ENCODE measurements at places on chromosomes 4 and X. TPM values are rescaled to one million over a fixed set of nuclear protein-coding genes. Genes with fewer than 3 reads are reported as not detected.

The TXLNG gene
- 16.0 TPM for polyA plus RNA-seq

The UGT2A1 gene
- polyA plus RNA-seq: not detected

DNA sequence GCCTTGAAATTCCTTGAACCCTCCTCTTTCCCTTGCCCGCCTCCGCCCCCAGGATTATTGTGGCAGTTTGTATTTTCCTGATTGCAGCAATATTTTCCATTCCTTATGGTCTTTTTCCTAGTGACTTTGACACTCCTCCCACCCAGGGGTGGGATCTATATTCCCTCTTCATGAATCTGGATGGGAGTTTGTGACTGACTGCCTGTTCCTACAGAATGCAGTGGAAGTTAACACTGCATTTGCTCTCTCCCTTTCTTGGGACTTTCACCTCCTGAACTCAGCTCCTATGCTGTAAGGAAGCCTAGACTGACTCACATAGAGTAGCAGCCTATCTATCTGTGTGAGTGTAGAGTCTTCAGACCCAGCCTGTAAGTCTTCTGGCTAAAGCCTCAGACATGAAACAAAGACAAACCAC lies 2.2 kb downstream of the FUNDC2 start:
- no peak for DNase-seq
- H3K36me3 ChIP-seq: no peaks in the 10 kb centered on the region
- H3K27me3 ChIP-seq: no peaks in the 10 kb centered on the region
- peaks cover 12% of the 10 kb centered on the region for H3K4me1 ChIP-seq

GRCh38 chr4:24885342-24885741 lies 27.5 kb downstream of the CCDC149 start:
- no peaks in the 10 kb centered on the region for H3K27me3 ChIP-seq
- no peaks in the 10 kb centered on the region for H3K4me1 ChIP-seq
- no peak overlapping the region for H3K27ac ChIP-seq
- no peaks in the 10 kb centered on the region for H3K36me3 ChIP-seq
- no peak for DNase-seq
- H3K4me3 ChIP-seq: no peak overlapping the region

DNA sequence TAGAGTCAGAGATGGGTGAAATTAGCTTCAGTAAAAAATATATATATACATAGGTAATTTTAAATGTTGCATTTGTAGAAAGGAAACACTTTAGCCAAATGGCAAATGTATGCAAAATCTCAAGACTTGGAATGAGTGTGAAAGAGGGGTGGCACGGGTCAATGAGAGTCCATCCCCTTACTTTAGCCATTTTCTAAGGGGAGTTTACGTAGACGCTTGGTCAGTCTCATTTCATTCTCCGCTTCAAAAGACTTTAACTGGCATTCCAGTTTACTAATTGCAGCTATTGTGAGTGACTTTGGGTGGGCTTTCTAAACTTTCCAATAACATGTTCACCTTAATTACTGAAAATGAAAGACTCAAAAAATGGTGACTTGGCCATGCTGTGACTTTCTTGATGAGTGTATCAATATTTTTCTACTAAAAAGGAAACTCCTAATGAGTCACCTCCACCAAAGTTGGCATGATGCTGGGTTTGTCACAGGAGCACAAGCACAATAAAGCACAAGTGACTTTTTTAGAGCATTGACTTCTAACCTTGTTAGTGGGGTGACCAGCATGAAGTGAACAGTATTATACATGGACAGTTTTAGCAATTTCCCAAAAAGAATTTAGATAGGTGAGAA lies 356.0 kb upstream of the RASGEF1B start:
- no peak overlapping the region for H3K4me3 ChIP-seq
- no peaks in the 10 kb centered on the region for H3K4me1 ChIP-seq
- no peaks in the 10 kb centered on the region for H3K36me3 ChIP-seq
- H3K27me3 ChIP-seq: no peaks in the 10 kb centered on the region

DNA sequence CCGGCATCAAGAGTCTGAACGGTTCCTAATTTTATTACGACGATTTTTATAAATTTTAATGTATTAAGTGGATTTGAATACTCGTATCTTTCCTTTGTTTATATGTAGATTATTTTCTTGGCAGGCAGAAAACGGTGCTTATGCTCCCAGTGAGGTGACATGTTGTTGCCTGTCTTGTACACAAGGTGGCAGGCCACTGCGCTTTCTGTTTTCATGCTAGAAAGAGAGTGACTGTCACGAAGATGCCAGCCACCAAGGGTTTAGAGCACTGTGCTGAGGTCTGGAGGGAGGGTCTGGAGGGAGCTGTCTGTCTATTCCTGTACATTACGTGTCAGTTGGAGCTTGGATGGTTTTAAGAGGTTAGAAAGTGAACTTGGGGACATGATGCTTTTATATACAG lies 87.7 kb downstream of the SHROOM2 start:
- DNase-seq: peak; percentile 39
- no peaks in the 10 kb centered on the region for H3K36me3 ChIP-seq
- H3K27me3 ChIP-seq: no peaks in the 10 kb centered on the region
- H3K4me1 ChIP-seq: peaks cover 4% of the 10 kb centered on the region
- no peak overlapping the region for H3K4me3 ChIP-seq

DNA sequence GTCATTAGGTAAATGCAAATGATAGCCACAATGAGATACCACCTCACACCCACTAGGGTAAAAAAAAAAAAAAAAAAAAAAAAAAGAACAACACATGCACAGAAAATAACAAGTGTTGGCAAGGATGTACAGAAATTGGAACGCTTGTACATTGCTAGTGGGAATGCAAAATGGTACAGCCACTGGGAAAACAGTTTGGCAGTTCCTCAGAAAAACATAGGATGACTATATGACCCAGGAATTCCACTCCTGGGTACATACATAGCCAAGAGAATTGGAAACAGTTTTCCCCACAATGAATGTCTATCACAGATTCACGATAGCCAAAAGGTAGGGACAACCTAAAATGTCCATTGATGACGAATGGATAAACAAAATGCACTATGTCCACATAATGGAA lies 161.3 kb upstream of the MAMLD1 start:
- no peak overlapping the region for H3K4me3 ChIP-seq
- H3K27ac ChIP-seq: no peak overlapping the region
- no peaks in the 10 kb centered on the region for H3K36me3 ChIP-seq
- no peaks in the 10 kb centered on the region for H3K4me1 ChIP-seq
- H3K27me3 ChIP-seq: no peaks in the 10 kb centered on the region

DNA sequence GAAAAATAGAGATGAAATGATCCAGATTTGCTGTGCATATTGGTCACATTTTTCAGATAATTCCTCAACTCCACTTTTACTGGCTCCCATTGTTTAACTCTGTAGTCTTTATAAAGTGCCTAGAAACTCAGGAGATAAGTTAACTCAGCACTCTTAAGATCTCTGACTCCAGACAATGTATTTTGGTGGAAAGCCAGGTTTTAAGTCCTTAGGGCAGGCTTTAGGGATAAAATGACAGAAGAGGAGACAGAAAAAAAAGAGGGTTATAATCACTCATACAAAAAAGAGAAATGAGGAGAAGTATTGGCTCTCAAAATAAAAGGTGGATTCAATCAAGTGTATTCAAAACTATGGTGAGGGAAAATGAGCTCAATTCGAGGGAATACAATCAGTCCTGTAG lies 674.8 kb upstream of the INTU start:
- no peaks in the 10 kb centered on the region for H3K36me3 ChIP-seq
- H3K27me3 ChIP-seq: no peaks in the 10 kb centered on the region
- H3K4me1 ChIP-seq: no peaks in the 10 kb centered on the region
- no peak for DNase-seq

DNA sequence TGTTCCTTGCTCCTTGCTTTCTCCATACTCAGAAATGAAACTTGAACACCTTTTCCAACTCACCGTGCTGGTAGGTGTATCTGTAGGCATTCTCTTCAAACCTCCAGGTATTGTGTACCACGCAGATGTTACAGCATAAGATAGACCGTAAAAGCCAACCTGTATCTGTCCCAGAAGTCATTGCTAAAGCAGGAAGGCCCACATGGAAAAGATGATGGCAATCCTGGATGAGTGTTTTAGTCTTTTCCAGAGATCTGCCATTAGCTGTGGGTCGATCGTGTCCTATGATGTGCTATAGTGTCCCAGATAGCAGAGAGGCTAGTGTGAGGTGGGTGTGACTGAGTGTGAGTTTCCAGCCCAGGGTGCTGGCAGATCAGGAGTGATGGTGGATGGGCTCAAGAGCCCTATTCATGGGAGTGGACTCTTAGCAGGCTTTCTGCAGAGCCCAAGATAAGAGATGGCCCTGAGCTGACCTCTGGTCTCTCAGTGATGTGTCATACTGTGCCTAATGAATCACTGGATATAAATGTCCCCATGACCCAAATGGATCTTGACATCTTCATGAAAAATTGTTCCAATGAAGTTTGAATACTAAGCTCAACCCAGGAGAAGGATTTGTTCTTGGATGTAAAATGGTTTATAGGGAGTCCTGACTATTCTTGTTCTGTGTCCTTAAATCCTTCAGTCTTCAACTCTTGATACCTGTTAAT lies 69.1 kb upstream of the WDR1 start:
- no peak for DNase-seq
- no peak overlapping the region for H3K27ac ChIP-seq
- H3K4me3 ChIP-seq: no peak overlapping the region
- H3K4me1 ChIP-seq: no peaks in the 10 kb centered on the region
- H3K27me3 ChIP-seq: no peaks in the 10 kb centered on the region
- no peaks in the 10 kb centered on the region for H3K36me3 ChIP-seq

DNA sequence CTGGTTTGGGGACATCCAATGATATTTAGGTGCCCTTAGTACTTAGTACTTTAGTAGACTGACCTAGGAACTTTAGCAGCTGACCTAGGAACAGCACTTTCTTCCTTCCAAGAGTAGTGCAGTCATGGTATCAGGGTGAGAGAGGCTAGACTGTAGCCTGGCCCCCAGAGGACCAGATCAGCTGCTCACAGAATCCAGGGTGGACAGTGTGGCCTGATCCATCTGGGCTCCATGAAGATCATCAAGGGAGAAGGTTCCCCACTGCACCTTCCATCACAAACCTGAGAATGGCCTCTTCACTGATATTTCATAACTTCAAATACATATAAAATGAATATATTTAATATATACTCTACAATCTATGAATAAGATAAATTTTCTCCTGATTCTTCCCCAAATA lies 59.0 kb upstream of the TLR3 start:
- DNase-seq: no peak
- peaks cover 3% of the 10 kb centered on the region for H3K27me3 ChIP-seq
